ENCODE measurements at places on chromosomes 13 and 19.

GRCh38 chr13:109654341-109655205 is 131.8 kb downstream of the IRS2 start:
- no peak for DNase-seq

DNA sequence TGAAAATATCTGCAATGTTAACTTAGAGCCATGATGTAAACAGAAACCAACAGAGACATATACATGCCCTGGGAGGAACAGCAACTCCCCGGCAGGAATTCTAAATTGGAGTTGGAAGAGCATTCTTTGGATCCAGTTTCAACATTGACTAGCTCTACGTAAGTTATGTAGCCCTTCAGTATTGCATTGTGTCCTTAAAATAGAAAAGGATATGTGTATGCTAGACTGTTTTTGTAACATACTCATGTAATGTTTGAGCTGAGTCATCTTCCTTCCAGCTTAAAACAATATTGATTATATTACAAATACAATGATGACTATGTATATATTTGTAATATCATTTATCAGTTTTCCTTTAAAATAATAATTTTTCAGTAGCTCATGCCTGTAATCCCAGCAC is 1422.2 kb upstream of the PCDH20 start:
- DNase-seq: no peak

DNA sequence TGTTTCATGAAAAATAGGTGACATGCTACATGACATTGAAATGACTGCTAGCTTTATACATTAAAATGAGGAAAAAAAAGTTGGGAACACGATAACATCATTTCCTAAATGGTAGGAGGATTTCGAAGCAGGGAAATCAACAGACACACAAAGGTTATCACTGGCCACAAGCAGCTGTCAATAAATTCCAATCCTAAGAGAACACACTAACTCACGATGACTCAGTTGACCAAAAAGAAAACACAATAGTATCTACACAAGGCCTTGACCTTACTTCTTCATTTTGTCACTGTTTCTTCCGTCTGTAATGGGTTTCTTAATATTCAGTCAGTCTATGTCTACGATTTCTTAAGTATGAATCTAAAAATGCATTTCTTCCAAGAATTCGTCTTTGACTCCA is 36.5 kb downstream of the STARD13 start:
- DNase-seq: no peak

- DNase-seq: no peak
These were observed 19.5 kb downstream of the MAN2B1 start for GRCh38 chr19:12647047-12647446.

DNA sequence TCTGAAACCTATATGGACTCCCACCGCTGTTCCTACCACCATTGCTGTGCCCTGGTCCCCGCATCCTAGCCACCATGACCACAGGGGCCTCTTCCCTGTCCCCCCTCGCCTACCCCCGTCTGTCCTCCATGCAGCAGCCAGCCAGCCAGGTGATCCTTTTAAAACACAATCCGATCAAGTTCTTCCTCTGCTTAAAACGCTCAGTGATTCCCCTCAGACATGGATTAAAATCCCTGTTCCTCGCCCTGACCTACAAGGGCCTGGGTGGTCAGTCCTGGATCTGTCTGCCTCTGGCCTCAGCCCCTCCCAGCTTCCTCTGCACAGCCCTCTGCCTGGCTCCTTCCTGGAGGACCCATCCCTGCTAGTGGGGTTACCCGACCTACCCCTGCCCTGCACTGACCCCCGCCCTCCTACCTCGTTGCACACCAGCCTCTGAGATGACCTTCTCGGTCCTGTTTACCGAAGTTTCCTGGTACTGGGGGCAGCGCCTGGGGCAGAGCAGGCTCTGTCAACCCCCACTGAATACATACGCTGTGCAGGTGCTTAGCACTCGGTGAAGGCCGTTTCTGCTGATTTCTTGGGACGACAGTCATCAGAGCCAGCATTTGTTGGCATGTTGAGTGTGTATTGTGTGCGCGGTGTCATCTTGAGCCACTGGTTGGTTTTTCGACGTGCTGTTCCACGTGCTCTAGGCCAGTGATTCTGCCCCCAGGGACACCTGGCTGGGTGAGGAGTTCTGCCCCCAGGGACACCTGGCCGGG is 14.7 kb upstream of the LENG8 start:
- no peak for DNase-seq

DNA sequence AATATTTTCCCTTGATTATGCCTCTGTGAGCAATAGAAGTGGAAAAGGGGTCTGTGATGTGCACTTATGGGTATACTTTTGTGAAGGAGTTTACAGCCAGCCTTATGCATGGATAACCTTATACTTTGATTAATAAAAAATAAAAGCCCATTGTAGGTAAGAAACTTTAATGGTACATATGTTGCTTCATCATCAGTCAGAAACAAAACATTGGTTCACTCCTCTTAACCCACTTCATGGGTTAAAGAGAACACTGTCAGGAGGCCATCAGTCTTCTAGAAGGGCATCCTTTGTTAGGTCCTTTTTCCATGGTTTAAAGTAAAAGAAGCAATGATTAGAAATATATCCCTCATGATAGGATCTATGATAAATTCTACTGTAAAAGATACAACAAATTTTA is 952.1 kb upstream of the MIR17HG start:
- DNase-seq: no peak

- no peak for DNase-seq
These were observed 33.6 kb upstream of the UBE2L5 start for GRCh38 chr13:30388406-30389283.

DNA sequence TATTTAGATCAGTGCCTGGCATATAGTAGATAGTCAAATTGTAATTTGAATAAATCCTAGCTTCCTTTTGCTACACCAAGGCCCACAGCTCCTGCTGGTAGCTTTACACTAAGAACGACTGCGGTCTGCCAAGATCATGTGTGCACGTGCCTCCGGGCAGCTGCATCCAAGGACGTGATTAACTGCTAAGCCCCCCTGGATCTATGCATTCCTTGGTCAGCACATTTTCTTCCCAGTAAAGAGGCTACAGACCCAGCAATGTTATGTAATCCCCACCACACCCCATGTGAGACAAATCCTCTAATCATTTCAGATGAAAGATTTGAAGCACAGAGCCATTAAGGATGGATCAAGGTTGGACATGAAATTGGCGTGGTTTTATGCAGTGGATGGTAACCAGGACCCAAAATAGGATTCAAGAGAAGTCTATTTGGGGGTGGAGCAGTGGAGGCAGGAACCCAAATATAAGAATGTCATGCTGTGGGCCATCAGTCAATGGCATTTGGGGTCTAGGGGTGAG is 65.2 kb upstream of the PEG3 start:
- DNase-seq: no peak

- no peak for DNase-seq
These were observed 1581.9 kb downstream of the EFNB2 start for GRCh38 chr13:104953588-104953987.

DNA sequence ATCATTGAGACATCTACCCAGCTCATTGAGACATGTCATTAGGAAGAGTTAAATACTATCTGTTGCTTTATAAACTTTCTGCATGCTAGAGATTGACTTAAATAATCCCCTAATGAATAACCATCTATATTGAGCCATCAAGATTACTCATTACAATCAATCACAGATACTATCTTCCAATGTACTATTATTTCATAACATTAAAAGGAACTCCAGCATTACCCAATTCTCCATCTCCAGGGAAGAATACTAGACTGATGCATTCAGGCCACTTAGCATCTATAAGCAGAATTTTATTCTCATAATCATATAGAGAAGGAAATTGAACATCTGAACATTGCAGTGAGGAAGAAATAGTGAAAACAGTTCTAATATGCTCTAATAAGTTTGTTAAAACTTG is 8.0 kb downstream of the EPSTI1 start:
- no peak for DNase-seq

DNA sequence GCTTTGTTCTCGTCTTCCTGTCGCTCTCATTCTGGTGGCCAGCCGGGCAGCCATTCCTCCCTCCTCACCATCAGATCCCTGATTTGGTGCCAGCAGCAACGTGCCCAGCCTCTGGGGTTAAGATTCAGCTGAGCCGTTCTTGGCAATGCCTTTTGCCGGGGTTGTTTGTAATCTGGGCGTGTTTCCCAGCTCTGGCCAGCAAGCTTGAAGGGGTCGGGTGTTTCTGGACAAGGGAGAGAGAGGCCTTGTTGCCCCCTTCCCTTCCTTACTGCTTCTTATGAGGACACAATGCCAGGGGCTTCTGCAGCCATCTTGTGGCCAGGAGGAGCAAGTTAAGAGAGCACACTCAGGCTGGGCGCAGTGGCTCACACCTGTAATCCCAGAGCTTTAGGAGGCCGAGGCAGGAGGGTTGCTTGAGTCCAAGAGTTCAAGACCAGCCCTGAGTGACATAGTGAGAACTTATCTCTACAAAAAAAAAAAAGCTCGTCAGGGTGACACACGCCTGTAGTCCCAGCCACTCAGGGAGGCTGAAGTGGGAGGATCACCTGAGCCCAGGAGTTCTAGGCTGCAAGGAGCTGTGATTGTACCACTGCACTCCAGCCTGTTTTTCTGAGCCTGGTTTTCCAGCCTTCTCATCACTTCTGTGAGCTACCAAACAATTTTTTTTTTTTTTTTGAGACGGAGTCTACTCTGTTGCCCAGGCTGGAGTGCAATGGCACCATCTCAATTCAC is 10.7 kb upstream of the CRTC1 start:
- DNase-seq: no peak

DNA sequence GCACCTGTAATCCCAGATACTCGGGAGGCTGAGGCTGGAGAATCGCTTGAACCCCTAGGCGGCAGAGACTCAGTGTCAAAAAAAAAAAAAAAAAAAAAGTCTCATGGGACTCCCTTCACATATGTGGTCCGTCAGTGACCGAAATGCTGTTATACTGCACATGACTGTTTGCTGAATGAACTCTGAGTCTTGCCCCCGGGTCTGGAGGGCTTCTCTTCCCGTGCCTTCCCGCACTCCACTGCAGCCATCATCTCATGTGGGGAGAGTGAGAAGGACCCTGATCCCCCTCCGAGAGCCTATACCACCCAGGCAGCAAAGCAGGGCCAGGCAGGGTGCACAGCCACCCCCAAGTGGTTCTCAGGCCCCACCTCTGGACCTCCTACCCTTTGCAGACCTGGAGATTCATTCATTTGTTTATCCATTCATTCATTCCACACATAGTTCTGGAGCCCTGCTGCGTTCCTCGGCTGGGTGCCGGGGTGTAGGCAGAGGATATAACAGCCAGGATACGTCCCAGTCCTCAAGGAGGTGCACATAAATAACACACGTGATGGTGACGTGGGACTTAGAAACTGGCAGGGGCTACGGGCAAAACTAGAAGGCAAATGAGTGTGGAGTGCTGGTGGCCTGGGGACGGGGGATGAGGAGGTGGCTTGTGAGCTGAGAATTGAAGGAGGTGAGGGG is 14.2 kb downstream of the NDUFA11 start:
- no peak for DNase-seq

- DNase-seq: no peak
These were observed 36.3 kb downstream of the ITGBL1 start for GRCh38 chr13:101488734-101489133.

DNA sequence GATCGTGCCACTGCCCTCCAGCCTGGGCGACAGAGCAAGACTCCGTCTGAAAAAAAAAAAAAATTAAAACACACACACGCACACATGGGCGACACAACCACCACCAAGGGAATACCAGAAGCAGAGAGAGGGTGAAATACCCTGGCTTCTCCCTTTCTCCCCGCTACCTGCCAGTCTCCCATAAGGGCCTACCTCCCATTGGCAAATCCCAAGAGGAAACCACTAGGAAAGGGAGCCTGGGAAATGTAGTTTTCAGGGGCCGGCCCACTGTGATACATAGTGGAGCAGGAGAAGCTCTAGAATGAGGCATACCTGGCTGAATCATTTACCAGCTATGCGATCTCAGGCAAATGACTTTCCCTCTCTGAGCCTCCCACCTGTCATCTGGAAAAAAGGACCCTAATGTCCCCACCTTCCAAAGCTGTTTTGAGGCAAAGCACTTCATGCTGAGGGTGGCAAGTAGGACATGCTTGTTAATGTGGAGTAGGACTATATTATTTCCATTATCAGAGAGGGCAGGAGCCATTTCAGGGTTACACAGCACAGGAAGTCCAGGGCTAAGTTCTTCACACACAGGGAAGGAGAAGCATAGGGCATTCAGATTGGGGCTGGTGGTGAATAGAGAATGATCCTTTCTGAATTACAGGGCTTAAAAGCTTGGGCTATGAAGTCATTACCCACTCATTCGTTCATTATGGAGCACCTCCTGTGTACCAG is 14.3 kb upstream of the HNRNPUL1 start:
- no peak for DNase-seq

GRCh38 chr13:44155422-44156293 is 218.0 kb upstream of the SERP2 start:
- no peak for DNase-seq

GRCh38 chr13:45109102-45109720 is 11.1 kb upstream of the GTF2F2 start:
- DNase-seq: no peak

DNA sequence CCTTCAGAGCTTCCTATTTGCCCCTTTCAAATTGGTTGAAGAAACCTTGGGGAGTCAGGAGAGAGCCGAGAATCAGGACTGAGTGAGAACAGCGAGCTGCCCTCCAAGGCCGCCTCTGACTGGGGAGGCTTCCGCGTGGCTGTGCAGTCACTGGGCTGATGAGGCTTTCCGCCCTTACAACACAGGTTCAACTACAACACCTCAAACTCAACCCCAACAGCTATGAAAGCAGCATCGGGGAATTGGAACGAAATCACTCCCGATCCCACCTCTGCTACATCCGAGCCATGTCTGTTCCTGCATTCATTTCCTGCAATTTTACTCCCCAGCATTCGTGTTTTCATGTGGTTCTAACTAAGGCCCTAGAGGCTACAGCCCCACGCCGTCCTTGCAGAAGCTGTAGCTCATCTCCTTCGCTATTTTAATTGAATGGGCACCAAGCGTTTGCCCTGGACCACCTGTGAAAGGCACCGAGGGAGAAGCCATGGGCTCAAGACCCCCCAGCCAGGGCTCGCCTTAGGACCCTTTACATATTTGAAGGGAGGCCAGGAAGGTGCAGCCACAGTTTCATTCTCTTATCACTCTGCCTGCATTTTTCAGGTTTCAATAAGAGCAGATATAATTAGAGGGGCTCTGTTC is 12.3 kb upstream of the RASA3 start:
- DNase-seq: no peak

GRCh38 chr13:52001120-52001731 is 10.0 kb downstream of the ATP7B start:
- no peak for DNase-seq

DNA sequence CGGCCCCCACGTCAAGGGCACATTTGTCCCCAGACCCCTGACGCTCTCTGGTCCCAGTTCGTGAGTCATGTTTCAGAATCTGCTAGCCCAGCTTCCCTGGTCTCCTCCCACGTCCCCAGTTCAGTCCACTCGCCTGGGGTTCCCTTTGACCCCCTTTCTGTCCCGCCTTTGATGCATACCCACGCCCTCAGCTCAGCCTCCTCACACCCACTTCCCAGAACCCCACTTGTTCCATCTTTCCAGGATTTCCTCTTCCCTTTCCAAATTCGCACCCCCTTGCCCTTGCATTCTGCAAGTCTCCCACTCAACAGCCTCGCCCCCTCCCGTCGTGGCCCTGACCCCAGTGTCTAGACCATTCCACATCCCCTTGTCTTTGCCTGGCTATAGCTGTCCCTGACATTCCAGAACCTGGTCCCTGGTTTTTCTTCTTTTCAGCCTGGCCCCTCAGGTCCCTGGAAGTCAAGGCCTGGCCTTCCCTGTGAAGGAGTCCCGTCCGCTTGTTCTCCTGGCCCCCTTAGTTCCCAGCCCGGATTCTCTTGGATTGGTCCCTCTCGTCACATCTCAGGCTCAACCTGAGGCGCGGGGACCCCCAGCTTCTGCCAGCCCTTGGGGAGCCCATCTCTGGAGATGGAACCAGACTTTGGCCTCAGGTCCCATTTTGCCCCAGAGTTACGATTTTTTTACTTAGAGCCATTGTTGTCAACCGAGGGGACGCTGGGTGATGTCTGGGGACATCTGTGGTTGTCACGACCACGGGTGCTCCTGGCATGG is 1.3 kb downstream of the NCLN start:
- DNase-seq: no peak

All from CD4-positive, alpha-beta T cell treated with Interferon gamma for 1 hour (primary cell).